ENCODE measurements at places on chromosomes 6 and 20.

DNA sequence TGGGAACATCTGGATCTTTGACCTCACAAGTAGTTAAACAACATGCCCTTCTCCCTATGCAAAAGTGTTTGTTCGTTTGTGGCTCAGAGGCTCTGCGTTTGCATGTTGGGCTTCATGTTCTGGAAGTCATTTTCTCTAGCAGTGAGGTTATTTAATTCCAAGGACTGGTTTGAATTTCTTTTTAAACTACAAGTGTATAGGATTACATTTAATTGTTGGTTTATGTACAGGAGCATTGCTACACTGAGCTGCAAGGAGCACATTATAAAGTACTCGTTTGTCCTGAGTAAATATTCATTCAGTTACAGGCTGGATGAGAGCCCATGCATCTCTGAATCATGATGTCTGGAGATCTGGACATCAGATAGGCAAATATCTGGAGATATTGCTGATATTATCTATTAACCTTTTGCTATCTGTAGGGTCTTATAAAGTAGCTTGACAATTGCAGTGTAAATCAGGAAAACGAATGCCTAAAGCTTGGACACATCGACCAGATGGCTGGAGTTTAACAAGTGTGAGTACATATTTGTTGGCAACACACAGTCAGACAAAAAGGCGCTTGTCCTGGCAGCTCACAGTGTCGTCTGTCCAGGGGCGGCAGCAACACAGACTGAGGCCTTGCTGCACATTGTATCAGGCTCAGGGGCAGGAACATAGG is 84.6 kb downstream of the PDE7B start:
- DNase-seq: no peak

GRCh38 chr20:58228484-58229197 is at the start of gene ANKRD60:
Gene ANKRD60 (minus strand): TSS chr20:58228653. CDS start chr20:58228653, 0 bp downstream.
- no peak for DNase-seq

DNA sequence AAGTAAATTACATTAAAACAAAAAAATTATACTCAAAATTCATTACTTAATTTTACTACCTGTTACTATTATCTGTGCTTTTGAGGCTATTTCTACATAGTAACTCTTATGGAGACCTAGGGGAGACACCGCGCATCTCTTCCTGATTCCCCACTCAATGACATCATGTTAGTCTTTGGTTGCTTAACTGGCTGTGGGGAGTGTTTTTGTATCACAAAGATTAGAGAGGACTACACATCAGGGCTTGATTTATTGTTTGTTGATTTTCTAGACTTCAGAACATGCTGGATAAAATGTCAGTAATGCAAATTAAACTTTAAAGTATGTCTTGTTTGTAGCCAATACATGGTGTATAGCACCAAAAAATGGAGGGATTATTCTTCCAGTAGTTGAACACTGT is 26.0 kb downstream of the SLC2A10 start:
- DNase-seq: no peak

DNA sequence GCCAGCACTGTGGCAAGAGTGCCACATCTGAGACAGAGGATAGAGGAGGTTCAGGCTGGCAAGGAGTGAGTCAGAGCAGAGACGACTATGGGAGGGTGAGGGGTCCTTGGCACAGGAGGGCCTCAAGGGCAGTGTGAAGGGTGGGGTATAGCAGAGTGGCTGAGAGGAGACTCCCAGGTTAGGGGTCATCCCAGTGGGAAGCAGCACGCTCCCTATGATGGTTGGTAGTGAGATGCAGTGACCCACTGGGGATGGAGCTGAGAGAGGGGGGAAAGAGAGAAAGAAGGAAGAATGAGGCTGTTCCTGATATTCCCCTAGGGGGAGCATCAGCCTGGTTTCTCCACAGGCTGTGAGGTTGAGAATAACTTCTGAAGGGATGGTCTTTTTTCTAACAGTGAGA is 97.3 kb downstream of the INSM1 start:
- no peak for DNase-seq

- DNase-seq: no peak
These were observed 91.1 kb downstream of the DST start for GRCh38 chr6:56551409-56552120.

- DNase-seq: no peak
These were observed 68.6 kb downstream of the ESR1 start for GRCh38 chr6:151876122-151876521.

GRCh38 chr6:25223490-25223991 is 55.6 kb upstream of the CARMIL1 start:
- DNase-seq: peak; percentile 69

DNA sequence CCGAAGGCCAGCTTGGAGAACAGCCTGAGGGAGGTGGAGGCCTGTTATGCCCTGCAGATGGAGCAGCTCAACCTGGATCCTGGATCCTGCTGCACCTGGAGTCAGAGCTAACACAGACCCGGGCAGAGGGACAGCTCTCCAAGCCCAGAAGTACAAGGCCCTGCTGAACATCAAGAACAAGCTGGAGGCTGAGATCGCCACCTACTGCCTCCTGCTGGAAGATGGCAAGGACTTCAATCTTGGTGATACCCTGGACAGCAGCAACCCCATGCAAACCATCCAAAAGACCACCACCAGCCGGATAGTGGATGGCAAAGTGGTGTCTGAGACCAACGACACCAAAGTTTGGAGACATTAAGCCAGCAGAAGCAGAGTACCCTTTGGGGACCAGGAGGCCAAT is 223.5 kb upstream of the ID4 start:
- no peak for DNase-seq

DNA sequence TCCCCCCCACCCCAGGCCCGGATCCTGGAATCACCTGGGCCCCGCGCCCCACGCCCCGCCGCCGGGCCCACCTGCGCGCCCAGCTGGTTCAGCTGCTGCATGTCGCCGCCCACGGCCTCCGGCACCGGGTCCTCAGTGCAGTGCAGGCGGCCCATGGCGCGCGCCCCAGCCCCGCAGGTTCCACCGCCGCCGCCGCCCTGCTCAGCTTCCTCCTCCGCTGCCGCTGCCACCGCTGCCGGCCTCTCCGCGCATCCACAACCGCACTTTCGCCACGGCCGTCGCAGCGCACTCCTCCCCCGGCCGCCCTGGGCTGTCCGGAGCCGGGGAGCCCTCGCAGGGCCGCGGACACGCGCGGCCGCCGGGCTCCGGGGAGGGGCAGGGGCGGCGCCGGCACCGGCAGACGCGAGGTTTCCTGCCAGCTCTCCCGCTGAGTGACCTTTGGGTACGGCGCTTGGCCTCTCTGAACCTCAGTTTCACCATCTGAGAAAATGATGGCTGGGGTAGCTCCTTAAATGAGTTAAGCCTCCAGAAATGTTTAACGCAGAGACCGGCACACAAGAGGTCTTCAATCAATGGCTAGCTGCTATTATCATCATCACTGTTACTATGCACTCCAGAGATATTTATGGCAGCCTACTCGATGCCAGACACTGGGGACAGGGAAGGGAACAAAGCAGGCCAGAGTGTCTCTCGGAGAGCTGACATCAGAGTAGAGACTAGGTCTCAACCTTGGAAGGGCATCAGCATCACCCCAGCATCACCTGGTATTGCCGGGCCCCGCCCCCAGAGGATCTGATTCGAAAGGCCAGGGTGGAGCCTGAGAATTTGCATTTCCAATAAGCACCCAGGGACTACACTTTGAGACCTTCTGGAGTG is at the start of gene COMMD7:
COMMD7 (minus strand) TSS at position 231 of the 876 bp plus-strand sequence; CDS start at position 155, 76 bp downstream.
- DNase-seq: peak; percentile 75

GRCh38 chr6:3593161-3593560 is 136.3 kb upstream of the SLC22A23 start:
- no peak for DNase-seq

DNA sequence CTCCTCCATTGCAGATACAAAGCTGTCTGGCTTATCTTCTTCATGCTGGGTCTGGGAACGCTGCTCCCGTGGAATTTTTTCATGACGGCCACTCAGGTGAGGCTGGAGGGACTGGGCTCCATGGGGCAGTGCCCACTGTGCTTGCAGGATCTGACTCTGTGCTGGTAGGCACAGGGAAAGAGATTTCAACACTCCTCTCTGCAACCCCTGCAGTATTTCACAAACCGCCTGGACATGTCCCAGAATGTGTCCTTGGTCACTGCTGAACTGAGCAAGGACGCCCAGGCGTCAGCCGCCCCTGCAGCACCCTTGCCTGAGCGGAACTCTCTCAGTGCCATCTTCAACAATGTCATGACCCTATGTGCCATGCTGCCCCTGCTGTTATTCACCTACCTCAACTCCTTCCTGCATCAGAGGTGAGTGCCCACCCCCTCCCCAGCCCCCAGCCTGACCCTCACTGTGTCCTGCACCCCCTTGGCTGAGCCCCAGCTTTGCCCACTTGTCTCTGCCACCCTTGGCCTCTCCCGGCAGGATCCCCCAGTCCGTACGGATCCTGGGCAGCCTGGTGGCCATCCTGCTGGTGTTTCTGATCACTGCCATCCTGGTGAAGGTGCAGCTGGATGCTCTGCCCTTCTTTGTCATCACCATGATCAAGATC is 6.1 kb downstream of the SLC29A1 start:
- no peak for DNase-seq

- peak; percentile 31 for DNase-seq
These were observed 574 bp downstream of the RPS12 start for GRCh38 chr6:132814716-132815570.

GRCh38 chr20:22447447-22447778 is 137.0 kb downstream of the FOXA2 start:
- no peak for DNase-seq

- DNase-seq: no peak
These were observed 1158.7 kb upstream of the EYS start for GRCh38 chr6:66865771-66866170.
